Skin of body (tissue), 3 donors: ENCODE measurements at places on chromosomes 7 and 10.
A peak's percentile ranks its signal among the peaks of the same experiment; 100 is the strongest.

DNA sequence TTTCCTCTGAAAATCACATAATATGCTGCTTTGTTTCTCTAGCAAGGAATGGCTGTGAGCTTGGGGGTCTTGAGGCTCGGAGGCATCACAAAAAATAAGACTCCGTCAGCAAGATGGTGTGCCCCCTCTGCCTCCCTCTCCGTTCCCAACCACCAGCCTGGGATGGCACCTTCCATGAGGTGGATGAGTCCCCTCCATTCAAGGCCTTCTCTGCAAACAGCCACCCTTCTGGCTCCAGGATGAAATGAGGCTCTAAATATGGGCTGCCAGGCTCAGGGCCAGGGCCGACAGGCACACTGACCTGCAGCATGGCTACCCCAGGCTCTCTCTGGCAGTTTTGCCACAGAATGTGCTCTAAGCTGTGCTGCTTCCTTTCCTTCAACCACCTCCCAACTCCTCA lies 521.5 kb downstream of the PTPRN2 start:
- DNase-seq = no peak

DNA sequence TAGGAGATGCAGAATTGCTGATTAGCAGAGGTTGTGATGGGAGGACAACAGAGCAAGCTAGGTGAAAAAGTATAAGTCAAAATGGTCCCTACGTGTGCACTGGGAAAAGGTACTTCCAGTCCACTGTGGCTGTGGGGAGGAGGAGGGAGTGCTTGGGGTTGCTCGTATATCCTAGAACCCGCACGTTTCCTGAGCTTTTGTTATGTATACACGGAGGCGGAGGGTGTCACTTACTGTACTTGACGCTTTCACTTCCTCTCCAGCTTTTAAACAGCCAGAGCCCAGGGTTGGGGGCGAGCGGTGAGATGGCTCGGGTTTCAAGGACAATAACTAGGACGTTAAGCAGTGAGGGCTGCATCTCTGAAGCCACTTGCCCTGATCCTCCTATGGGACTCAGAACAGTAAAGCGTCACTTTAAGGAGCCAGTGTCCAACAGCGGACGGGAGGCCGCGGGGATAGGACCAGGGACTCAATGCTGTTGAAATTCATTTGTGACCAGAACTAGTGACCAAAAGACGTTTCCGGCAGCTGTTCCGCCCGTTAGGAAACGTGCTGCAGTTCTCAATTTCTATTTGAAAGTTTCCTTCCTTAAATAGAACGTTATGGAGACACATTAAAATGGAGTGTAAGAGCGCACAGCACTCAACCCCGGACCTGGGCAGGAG lies 985 bp upstream of the ETV1 start:
- DNase-seq = peak; percentile 82

- no peak for DNase-seq
Observed at GRCh38 chr7:85529831-85530230, 343.0 kb upstream of the SEMA3D start.

- no peak for DNase-seq
Observed at GRCh38 chr10:90289037-90289436, 568.8 kb downstream of the HTR7 start.

GRCh38 chr10:11707624-11708350 lies 34.4 kb upstream of the ECHDC3 start:
- no peak for DNase-seq

DNA sequence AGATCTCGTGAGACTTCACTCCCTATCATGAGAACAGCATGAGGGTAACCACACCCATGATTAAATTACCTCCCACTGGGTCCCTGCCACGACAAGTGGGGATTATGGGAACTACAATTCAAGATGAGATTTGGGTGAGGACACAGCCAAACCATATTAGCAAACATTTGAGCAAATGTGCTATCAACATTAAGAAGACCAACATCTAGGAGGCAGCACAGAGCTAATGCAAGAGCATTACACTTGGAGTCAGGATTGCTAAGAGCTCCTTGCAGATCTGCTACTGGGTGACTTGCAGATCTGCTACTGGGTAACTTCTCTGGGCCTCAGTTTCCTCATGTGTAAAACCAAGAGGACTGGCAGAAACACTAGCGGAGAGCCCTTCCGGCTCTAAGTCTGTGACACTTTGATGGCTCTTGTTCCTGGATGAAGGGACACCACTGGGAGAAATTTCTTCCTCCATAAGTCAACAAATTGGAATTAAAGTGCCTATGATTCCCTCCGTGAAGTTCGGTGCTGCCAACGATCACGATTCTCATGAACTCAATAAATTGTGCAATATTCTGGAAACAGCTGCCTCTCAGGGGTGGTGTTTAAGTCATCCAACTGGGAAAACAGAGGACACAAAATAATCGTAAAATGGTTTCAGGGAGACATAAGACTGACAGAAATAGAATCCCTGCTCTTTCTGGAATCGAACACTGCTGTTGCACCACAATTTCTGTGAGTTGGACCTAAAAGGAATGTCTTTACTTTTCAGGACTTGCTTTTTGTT lies 115.8 kb upstream of the ITGB1 start:
- peak; percentile 45 for DNase-seq
